ENCODE measurements at places on chromosomes 3 and 15.
A peak's percentile ranks its signal among the peaks of the same experiment; 100 is the strongest.

DNA sequence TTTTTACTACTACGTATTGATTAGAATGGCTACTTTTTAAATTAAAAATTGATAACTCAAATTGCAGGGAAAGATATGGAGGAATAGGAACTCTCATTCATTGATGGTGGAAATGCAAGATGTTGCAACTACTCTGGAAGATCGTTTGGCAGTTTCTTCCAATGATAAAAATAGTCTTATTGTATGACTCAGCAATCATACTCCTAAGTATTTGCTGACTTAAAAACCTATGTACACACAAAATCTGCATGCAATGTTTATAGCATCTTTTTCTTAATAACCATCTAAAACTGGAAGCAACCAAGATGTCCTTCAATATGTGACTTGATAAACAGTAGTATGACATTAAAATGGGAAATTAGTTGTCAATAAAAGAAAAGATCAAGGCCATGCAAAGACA is 87.4 kb upstream of the LRRC3B start:
- H3K4me3 ChIP-seq, result no peak overlapping the region
- H3K4me1 ChIP-seq, result no peaks in the 10 kb centered on the region
- H3K36me3 ChIP-seq, result no peaks in the 10 kb centered on the region
- H3K27me3 ChIP-seq, result no peaks in the 10 kb centered on the region

DNA sequence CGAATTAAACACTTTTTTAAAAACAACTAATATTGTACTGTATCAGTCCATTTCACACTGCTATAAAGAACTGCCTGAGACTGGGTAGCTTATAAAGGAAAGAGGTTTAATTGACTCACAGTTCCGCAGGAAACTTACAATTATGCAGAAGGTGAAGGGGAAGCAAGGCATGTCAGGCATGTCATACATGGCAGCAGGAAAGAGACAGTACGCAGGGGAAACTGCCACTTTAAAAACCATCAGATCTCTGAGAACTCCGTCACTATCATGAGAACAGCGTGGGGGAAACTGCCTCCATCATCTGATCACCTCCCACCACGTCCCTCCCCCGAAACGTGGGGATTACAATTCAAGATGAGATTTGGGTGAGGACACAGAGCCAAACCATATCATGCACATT is 162.8 kb upstream of the TPM1 start:
- DNase-seq, result no peak
- H3K36me3 ChIP-seq, result no peaks in the 10 kb centered on the region
- no peak overlapping the region for H3K27ac ChIP-seq
- no peaks in the 10 kb centered on the region for H3K4me1 ChIP-seq

- no peaks in the 10 kb centered on the region for H3K27me3 ChIP-seq
- H3K36me3 ChIP-seq, result no peaks in the 10 kb centered on the region
- no peak overlapping the region for H3K4me3 ChIP-seq
- no peak for DNase-seq
- H3K27ac ChIP-seq, result no peak overlapping the region
Observed at GRCh38 chr15:63462088-63462487, 42.3 kb upstream of the USP3 start.

DNA sequence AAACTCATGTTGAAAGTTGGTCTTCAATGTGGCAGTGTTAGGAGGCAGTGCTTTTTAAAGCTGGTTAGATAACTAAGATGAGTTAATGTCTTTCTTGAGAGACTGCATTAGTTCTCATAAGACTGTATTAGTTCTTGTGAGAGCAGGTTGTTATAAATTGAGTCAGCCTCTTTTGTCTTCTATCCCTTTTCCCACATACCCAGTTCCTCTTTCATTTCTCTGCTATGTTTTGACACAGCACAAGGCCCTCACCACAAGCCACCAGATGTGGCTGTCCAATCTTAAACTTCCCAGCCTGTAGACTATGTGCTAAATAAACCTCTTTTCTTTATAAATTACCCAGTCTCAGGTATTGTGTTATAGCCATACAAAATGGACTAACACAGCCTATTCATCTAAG is 94.6 kb upstream of the SNTN start:
- H3K36me3 ChIP-seq, result no peaks in the 10 kb centered on the region
- H3K4me1 ChIP-seq, result no peaks in the 10 kb centered on the region
- no peak overlapping the region for H3K4me3 ChIP-seq
- no peaks in the 10 kb centered on the region for H3K27me3 ChIP-seq

- H3K4me1 ChIP-seq, result no peaks in the 10 kb centered on the region
- no peak overlapping the region for H3K27ac ChIP-seq
- no peak for DNase-seq
- no peaks in the 10 kb centered on the region for H3K27me3 ChIP-seq
Observed at GRCh38 chr3:196227121-196227561, 10.8 kb downstream of the SLC51A start.

DNA sequence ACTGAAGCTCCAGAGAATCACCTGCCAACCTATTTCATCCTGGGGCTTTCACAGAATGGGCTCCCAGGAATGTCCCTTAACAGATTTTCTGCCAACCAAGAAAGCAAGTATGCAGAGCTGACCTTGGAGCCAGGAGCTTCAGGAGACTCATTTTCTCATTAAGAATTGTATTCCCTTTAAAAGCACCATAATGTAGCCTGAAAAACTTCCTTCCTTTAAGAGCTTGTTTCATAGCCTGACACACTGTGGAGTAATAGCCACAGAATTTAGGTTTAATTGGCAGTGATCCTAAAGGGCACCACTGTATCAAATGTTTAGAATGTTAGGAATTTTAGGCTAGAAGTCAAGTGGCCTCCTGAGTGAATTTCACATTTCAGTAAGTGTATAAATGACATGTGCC is 309.8 kb downstream of the GBE1 start:
- H3K27me3 ChIP-seq, result no peaks in the 10 kb centered on the region
- H3K27ac ChIP-seq, result no peak overlapping the region
- no peaks in the 10 kb centered on the region for H3K36me3 ChIP-seq
- no peaks in the 10 kb centered on the region for H3K4me1 ChIP-seq

- no peaks in the 10 kb centered on the region for H3K4me1 ChIP-seq
- peaks cover 5% of the 10 kb centered on the region for H3K36me3 ChIP-seq
- no peak for DNase-seq
- no peaks in the 10 kb centered on the region for H3K27me3 ChIP-seq
- no peak overlapping the region for H3K4me3 ChIP-seq
Observed at GRCh38 chr15:42315521-42315920, 42.3 kb upstream of the TMEM87A start.

DNA sequence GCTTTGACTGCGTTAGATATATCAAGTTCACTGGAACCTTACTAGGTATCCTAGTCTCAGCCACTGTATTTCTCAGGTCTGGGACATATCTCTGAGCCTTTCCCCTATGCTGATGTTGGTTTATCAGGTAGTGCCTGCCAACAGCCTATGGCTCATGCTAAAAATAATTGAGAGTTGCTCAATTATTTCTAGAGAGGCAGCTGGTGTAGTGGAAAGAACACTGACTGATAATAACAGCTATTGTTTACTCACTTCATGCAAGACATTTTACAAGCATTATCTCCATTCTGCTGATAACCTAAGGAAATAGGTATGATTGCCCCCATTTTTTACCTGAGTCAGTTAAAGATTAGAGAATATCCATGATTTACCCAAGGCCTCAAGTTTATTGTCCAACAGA is 231.4 kb downstream of the LRRN1 start:
- H3K4me1 ChIP-seq, result no peaks in the 10 kb centered on the region
- no peaks in the 10 kb centered on the region for H3K27me3 ChIP-seq
- DNase-seq, result no peak
- H3K36me3 ChIP-seq, result no peaks in the 10 kb centered on the region
- no peak overlapping the region for H3K27ac ChIP-seq

GRCh38 chr3:168021737-168022450 is 73.8 kb downstream of the GOLIM4 start:
- no peak overlapping the region for H3K4me3 ChIP-seq
- H3K36me3 ChIP-seq, result no peaks in the 10 kb centered on the region
- no peak for DNase-seq
- no peaks in the 10 kb centered on the region for H3K4me1 ChIP-seq
- H3K27me3 ChIP-seq, result no peaks in the 10 kb centered on the region
- no peak overlapping the region for H3K27ac ChIP-seq

DNA sequence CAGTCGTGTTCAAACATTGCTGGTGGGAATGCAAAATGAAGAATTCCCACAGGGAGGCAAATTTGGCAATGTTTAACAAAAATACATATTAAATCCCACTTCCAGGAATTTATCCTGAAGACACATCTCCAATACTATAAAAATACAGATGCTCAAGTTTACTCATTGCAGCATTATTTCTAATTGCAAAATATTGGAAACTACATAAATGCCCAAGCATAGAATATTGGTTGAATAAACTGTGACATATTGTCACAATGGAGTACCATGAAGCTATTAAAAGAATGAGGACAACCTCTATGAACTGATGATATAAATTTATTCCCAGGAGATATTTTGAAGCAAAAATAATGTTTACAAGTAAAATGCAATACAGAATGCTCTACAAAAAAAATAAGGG is 49.7 kb upstream of the UBE2E2 start:
- no peak overlapping the region for H3K27ac ChIP-seq
- no peak for DNase-seq
- H3K4me1 ChIP-seq, result no peaks in the 10 kb centered on the region
- H3K27me3 ChIP-seq, result no peaks in the 10 kb centered on the region
- H3K36me3 ChIP-seq, result no peaks in the 10 kb centered on the region

DNA sequence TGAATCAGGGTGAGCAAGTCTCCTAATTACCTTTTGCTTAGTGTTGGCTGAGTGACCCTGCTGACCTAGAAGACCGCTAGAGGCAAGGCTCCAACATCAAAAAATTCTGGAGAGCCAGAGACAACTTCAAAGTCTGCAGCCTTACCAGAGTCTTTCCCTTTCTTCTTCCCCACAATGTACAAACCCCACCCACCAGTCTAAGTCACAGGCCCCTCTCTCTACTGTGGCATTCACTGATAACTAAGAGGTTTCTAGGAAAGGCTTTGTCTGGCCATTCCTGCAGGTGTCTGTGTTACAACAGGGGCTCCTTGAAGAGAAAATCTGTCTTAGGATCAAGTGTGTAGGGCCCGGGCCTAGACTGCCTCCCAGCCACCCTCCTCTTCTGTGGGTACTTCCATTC is 525 bp downstream of the MYH15 start:
- no peak overlapping the region for H3K27ac ChIP-seq
- H3K27me3 ChIP-seq, result no peaks in the 10 kb centered on the region
- no peak overlapping the region for H3K4me3 ChIP-seq
- no peaks in the 10 kb centered on the region for H3K36me3 ChIP-seq
- DNase-seq, result no peak
- no peaks in the 10 kb centered on the region for H3K4me1 ChIP-seq

DNA sequence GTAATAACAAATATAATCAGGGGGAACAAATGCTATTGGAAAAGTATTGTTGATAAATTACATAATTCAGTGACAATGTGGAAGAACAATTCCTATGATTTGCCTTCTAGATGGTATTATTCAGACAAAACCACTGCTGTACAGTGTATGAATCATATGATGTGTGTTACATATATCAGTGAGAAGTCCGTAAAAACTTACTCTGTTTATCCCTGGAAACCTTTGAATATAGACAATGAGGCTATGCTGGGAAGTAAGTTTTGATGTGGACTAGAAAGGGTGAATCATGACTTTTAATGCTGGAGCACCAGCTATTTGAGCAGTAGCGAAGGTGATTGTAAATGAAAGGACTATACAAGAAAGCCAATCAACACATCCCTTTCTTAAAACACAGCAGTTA is 17.9 kb downstream of the C3orf38 start:
- no peaks in the 10 kb centered on the region for H3K4me1 ChIP-seq
- peaks cover 4% of the 10 kb centered on the region for H3K36me3 ChIP-seq
- H3K4me3 ChIP-seq, result no peak overlapping the region
- H3K27ac ChIP-seq, result no peak overlapping the region
- H3K27me3 ChIP-seq, result no peaks in the 10 kb centered on the region

DNA sequence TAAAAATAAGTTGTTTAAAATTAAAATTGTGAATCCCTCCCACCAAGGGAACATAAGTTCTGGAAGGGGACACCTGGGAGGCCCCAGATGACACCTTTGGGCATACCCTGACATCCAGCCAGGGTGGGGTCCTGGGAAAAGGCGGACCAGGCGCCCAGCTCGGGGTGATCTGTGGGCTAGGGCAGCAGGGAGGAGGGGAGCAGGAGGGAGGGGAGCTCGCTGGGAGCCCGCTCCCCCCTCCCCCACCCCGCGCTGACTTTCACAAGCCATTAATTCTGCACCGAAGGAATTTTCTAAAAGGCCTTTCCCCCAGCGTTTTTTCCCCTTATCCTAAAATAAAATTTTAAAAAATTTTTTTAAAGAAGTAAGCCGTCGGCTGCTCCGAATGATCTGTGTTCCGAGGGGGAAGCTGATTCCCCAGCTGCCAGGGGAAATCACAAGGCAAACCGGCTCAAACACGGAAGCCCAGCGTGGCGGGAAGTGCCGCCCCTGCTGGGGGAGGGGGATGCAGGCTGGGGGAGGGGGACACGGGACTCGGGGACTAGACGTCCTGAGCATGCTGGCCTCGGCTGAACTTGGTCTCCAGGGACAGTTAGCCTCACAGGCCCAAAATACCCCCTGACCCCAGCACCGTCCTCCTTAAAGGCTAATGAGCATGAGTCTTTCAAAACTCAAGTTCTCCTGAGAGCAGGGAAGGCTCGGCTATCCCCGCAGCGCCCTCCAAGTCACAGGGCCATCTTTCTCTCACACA is 13.9 kb downstream of the PLXND1 start:
- no peak overlapping the region for H3K4me3 ChIP-seq
- peaks cover 28% of the 10 kb centered on the region for H3K4me1 ChIP-seq
- no peaks in the 10 kb centered on the region for H3K27me3 ChIP-seq
- no peaks in the 10 kb centered on the region for H3K36me3 ChIP-seq
- H3K27ac ChIP-seq, result no peak overlapping the region

- no peak overlapping the region for H3K4me3 ChIP-seq
- H3K27me3 ChIP-seq, result no peaks in the 10 kb centered on the region
- H3K27ac ChIP-seq, result no peak overlapping the region
- DNase-seq, result peak; percentile 87
- no peaks in the 10 kb centered on the region for H3K36me3 ChIP-seq
- H3K4me1 ChIP-seq, result no peaks in the 10 kb centered on the region
Observed at GRCh38 chr15:101088788-101089578, 162.9 kb downstream of the CHSY1 start.
